ENCODE measurements at places on chromosomes 16 and 17.

- no peak for DNase-seq
Observed at GRCh38 chr16:74837056-74837455, 62.4 kb upstream of the FA2H start.

GRCh38 chr17:81322271-81323082 lies 27.4 kb upstream of the SLC38A10 start:
- peak; percentile 70 for DNase-seq

GRCh38 chr16:53766304-53767016 lies 62.5 kb downstream of the FTO start:
- no peak for DNase-seq

DNA sequence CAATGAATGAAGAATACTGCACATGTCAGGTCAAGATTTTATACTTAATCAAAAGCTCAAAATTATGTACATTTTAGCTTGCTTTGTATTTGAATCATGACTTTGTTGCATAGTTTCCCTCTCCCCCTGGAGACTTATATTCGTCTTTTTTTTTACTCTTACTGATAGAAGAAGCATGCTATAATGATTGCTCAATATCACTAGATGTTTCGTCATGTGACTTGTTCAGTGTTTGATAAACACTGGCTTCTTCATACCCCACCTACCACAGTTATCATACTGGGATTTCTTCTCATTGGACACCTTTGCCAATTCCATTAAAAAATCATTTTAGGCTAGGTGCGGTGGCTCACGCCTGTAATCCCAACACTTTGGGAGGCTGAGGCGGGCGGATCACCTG lies 148.7 kb downstream of the FTO start:
- DNase-seq: no peak

DNA sequence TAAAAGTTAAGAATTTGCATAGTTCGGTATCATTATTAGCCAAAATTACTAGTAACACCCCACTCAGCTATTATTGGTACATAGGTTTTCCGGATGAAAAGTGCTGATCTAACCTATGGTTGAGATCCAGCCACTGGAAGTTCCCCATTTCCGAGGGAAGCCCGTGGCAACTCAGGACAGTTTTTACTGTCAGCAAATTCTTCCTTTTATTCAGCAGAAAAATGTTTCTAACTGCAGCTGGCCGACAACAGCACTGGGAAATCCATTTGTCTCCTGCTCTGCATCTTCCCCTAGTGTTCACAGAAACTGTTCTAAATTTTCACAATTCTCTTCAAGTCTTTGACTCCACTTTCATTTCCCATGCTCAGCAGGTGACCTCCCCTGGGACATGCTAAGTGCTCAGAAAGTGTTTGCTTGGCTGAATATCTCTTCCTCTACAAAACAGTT lies 15.5 kb upstream of the MMD start:
- no peak for DNase-seq

GRCh38 chr17:8647956-8648355 lies 17.4 kb upstream of the MYH10 start:
- no peak for DNase-seq

DNA sequence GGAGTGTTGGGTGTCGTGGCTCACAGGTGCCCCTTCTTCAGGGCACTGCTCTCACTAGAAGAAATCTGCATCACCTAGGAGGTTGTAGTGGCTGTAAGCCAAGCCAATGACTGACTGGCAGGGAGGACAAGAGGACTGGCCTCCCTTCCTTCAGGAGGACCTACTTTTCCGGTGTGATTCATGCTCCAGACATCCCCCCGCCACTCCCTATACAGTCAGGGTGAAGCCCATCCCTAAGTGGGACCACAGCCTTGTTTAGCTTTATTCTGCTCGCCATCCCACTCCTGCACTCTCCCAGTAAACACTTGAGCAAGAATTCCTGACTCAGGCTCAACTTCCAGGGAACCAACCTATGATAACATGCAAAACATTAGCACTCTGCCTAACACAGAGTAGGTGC lies 67.0 kb downstream of the PLCG2 start:
- DNase-seq: no peak

DNA sequence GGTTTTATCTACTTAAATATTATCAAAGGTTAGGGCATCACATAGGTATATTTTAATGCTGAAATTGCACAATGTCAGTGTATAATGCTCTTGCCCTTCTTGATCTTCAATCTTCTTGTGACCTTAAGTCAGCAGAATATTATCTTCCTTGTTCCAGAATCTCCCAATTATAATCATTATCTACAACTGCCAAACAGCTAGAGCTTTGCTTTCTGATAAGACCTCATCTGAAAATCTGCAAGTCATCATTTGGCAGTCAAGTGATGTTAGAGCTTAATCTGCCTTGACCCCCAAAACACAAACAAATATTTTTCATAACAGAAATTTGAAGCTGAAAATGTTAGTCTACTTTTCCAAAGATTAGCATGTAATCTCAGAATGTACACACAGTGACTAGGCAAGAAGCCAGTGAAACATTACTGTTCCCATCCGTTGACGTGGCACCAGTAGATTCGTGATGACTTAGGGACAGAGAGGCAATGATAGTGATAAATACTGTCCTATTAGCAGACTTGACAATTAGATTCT lies 19.8 kb downstream of the REXO5 start:
- no peak for DNase-seq

DNA sequence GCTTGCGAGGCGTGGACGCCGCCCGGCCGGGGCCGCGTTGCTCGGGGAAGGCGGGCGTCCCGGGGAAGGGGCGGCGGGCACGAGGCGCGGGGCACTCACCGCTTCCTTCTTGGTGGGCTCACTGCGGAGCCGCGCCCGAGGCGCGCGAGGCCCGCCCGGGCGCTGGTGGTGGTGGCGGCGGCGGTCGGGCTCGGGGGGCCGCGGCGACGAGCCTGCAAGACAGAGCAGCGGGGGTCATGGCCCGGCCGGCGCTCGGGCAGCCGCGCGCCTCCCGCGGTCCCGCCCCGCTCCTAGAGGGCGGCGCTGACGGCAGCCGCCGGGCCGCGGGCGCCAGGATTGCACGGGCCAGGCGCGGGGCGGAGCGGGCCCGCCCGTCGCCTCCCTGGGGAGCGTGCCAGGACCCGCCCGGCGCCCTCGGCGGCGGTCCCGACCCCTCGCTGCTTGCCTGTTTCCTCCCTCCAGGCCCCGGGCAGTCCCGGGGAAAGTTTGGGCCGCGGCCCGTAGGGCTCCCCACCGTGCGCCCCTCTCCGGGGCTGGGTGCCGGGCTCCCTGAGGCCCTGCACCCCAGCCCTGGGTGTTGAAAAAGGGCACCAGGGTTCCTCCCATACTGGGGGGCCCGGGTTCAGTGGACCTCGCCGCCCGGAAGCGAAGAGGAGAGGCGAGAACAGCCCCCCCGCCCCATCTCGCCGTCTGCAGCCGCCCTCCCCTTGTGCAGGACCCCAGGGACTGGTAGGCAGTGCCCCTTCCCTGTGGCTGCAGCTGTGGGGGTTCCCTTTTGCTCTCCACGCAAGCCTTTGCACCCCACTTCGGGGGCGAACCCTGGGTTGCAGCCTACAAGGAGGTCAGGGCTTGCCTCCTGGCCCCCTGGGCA lies at the start of gene C16orf74:
Gene C16orf74, minus strand, starts transcription at position 270 of the 871 bp plus-strand sequence. CDS start 15,879 bp downstream, outside the sequence.
- no peak for DNase-seq

- DNase-seq: no peak
Observed at GRCh38 chr16:66030036-66030435, 336.5 kb upstream of the CDH5 start.

DNA sequence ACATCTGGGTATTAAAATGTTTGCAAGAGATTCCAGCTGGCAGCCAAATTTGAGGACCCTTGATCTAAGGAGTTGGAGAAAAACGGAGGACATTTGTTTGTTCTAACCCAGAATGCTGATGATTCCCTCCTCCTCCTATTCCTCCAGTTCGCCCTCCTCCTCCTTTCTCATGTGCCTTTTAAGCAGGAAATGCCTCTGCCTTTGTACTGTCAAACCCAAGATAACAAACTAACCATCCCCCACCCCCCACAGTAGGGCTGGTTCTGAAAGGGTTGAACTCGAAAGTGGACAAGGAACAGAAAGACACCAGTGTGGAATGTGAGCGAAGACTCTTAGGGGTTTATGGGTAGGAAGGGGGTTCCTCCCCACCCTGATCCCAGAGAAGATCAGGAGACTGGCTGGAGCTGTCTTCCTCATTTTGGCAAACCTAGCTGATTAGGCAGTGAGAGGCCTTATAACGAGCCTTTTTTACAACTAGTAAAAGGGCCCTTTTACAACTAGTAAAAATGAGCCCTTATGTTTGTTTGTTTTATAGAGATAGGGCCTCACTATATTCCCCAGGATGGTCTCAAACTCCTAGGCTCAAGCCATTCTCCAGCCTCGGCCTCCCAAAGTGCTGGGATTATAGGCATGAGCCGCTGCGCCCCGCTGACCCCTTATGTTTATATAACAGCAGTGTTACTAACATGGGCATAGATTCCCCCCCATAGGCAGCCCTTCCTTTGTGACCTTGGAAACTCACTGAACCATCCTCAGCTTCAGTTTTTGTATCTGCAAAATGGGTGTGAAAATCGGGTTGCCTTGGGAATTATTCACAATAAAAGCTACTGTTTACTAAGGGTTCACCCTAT lies 975 bp downstream of the CHD9 start:
- DNase-seq: no peak

- no peak for DNase-seq
Observed at GRCh38 chr17:81037026-81037797, 2.3 kb downstream of the BAIAP2 start.

DNA sequence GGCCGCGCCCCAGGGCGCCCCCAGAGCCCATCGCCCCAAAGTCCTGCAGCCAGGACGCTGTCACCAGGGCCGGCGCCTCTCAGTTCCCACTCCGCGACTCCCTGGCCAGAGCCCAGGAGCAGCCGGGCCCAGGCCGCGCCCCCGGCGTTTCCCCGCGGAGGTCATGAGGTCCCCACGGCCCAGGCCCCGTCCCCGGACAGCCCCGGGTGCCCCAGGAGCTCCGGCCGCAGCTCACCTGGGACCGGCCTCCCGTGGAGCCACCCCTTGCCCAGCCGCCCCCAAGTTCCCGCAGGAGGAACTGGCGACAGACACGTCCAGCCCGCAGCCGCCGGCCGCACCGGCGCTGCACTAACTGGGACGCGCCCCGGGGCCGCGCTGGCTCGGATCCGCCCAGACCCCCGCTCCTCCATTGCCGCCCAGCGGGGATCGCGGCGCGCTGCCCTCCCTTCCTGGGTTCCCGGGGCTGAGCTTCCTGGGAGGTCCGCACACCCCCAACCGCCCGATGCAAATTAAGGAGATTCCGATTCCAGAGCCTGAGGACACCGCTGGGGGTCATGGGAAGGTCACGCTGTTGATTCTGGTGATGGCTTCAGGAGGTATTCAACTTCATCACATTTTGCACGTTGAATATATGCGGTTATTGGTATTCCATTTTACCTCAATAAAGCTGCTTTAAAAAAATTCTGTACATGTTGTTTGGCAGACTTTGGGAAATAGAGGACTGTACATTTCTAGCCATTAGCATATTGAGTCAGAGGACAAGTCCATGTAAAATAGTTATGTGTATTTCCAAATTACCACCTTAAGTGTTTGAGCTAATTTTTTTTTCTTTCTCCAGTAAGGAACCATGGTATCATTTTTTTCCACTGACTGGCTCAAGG lies 9.9 kb downstream of the AHSP start:
- no peak for DNase-seq

- no peak for DNase-seq
Observed at GRCh38 chr17:80471922-80472321, 4.5 kb downstream of the NPTX1 start.

DNA sequence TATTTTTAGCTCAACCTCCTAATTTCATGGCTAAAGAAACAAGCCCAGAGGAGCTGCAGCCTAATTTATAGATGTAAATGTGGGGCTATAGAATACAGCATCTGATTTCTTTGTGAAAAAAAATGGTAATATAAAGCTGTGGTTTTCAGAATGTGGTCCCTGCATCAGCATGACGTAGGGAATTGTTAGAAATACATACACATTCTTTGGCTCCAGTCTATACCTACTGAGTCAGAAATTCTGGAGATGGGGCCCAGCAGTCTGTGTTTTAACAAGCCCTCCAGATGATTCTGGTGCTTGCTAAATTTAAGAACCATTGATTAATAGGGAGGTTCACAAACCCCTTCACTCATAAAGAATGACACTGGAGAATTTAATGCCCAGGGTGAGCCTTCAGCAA lies 18.1 kb upstream of the MYH8 start:
- no peak for DNase-seq

DNA sequence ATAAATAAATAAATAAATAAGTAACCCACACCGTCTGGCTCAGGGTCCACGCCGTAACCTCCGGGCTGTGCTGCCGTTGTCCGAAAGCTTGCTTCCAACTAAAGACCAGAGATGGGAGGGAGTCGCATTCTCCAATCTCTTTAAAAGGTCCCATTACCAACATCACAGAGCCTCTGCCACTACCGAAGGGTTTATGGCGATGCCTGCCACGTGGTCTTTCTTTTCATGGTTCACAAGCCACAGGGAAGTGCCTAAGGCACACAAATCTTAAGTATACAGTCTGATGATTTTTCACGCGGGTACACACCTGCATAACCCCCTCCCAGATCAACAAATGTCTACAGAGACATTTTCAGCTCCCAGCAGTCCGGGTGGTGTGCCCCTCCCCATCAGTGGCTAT lies 1.4 kb downstream of the COTL1 start:
- DNase-seq: no peak

DNA sequence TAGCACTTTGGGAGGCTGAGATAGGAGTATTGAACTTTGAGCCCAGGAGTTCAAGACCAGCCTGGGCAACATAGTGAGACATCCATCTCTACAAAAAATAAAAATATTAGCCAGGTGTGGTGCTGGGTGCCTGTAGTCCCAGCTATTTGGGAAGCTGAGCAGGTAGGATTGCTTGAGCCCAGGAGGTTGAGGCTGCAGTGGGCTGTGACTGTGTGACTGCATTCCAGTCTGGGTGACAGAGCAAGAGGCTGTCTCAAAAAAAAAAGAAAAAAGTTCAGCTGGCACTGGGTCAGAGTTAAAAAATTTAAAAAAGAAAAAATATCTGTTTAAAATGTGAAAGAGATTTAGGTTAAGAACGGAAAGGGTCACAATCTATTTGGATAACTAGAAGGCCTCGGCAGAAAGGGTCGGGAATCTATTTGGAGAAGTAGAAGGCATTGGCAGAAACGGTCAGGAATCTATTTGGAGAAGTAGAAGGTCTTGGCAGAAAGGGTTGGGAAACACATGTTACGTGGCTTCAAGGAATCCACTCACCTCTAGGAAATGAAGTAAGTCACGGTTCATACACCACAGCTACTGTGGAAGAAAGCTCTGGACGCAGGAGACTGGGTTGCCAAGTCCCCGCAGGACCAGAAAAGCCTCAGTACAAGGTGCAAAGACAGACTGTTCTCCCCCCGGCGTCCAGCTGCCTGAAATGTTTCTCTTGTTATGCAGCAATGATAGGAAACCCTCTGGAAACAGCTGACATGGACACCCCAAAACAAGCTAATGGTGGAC lies 25.3 kb downstream of the LMF1 start:
- no peak for DNase-seq

- no peak for DNase-seq
Observed at GRCh38 chr17:79478051-79478461, 132.8 kb downstream of the RBFOX3 start.

- DNase-seq: no peak
Observed at GRCh38 chr16:59391617-59392364, 657.7 kb upstream of the GOT2 start.

GRCh38 chr16:4245077-4245791 lies 3.4 kb upstream of the SRL start:
- no peak for DNase-seq

GRCh38 chr17:57669671-57670529 lies 75.2 kb downstream of the CCDC182 start:
- no peak for DNase-seq

- no peak for DNase-seq
Observed at GRCh38 chr17:42345396-42346073, 42.7 kb downstream of the STAT3 start.

- no peak for DNase-seq
Observed at GRCh38 chr16:61945511-61945910, 90.7 kb downstream of the CDH8 start.
